Stimulated activated CD4-positive, alpha-beta T cell treated with anti-CD3 and anti-CD28 coated beads, Interleukin-1b, Interleukin-23, amount 100 ng/mL, for 1 hour (primary cell): ENCODE measurements at places on chromosomes 5 and 9.

DNA sequence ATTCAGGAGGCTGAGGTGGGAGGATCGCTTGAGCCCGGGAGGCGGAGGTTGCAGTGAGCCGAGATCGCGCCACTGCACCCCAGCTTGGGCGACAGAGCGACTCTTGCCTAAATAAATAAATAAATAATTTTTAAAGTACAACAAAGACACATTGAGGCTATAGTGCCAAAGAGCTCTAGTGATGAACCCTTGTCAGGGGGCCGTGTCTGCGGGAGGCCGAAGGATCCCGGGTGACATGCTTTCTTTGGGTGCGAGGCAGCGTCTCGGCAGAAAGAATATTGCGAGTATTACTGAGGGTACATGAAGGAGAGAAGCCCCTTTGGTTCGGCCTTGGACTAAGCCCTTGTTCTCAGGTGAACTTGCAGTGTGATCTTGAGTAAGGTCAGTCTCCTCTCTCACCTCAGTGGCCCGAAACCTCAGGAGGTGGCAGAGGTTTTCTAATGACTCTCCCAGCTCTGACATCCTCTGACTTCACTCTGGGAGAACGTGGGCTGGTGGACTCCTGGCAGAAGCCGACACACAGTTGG lies 397 bp upstream of the RECK start:
- DNase-seq: no peak

- DNase-seq: no peak
Observed at GRCh38 chr9:16314476-16314875, 556.0 kb downstream of the BNC2 start.

DNA sequence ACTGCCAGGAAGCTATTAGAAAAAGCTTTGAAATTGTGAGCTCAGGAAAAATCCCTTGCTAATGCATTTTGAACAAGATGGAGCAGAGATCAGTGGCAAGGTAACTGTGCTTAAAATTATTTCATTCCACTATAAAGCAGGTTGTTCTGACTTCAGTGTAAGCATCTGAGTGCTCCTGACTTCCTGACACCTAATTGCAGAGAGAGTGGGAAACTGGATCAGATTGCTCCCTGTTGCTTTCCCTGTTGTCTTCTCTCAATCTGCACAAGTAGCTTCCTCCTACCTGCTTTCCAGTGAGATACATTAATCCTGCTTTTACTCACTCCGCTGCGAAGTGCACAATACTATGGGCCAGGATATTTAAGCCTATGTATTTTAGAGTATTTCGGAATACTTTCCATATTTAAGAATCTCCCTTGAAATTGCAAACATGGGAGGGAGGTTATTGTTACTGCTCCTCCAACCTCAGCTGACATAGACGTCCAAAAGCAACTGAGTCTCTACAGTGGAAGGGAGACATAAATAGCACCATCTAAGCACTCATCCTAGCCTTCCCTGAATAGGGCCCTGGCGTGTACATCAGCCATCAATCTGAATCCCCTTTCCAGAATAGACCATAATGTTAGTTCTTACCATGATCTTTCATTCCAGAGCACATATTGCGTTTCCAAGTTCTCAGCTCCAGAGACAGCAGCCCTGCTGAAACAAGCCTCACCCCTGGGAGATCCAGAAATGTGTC lies 178.8 kb downstream of the PAM start:
- no peak for DNase-seq

GRCh38 chr5:159782197-159782994 lies 133.9 kb upstream of the ADRA1B start:
- DNase-seq: no peak

GRCh38 chr9:20683351-20684034 lies 566 bp upstream of the FOCAD start:
- no peak for DNase-seq

DNA sequence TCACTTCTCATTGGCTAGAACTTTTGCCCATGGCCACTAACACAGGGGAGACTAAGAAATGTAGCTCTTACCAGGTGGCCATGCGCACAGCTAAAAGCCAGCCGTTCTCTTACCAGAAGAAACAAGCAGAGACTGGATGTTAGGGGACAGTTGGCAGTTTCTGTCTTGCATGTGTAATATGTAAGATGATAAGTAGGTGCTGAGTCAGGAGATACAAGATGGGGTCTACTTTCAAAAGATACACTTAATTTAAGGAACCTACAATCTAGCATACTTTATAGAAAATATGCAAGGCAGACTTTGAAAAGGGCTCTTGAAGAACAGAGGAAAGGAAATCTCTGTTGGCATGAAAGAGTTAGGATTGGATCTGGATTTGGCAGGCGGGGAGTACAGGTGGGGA lies 244.5 kb downstream of the ZSWIM6 start:
- DNase-seq: no peak

- no peak for DNase-seq
Observed at GRCh38 chr9:92728831-92729734, 35.5 kb downstream of the BICD2 start.

DNA sequence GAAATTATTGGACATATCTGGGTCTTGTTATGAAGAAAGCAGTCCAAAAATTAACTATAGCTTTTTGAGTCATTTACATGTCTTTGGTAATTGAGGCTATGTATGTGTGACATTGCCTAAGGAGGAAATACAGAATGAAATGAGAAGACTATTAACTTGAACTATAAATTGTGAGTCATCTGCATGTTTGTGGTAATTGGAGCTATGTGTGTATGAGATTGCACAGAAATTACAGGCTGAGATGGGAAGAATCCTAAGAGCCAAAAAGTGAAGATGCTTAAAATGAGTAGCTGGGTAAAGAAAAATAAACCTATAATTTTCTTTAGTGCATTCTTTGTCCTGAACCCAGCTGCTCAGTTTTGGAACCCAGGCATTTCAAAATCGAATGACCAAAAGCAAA lies 747.6 kb upstream of the EDIL3 start:
- no peak for DNase-seq

DNA sequence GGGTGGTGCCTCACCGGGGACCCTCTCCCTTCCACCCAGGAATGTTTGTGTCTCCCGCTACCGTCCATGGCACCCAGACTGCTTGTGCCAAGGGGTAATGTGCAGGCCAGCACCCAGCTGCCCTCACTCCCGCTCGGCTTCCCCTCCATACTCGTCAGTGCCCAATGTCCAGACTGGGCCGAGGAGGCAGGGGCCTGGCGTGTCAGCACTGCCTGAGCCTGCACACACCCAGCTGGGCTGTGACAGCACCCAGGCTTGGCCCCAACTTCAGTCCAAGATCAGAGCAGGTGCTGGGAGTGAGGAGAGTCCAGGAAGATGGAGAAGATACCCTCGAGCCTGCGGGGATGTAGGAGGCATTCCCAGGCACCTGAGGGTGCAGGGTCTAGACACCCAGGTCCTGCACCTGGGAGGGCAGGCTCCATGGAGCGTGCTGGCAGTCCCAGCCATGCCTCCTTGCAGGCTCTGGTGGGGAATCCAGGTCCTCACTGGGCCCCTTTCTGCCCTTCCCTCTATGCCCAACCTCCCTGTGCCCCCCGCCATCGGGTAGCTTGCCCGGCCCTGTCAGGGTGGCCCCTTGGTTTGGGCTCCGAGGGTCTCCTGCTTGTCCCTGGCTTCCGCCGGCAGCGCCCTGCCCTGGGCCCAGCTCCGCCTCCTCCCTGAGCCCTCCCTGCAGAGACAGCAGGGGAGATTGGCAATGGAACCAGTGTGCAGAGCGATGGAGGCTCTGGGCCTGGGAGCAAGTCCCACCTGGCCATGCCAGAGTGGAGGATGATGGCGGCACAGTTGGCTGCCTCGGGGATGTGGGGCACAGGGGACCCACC lies 250.8 kb upstream of the EDIL3 start:
- no peak for DNase-seq

DNA sequence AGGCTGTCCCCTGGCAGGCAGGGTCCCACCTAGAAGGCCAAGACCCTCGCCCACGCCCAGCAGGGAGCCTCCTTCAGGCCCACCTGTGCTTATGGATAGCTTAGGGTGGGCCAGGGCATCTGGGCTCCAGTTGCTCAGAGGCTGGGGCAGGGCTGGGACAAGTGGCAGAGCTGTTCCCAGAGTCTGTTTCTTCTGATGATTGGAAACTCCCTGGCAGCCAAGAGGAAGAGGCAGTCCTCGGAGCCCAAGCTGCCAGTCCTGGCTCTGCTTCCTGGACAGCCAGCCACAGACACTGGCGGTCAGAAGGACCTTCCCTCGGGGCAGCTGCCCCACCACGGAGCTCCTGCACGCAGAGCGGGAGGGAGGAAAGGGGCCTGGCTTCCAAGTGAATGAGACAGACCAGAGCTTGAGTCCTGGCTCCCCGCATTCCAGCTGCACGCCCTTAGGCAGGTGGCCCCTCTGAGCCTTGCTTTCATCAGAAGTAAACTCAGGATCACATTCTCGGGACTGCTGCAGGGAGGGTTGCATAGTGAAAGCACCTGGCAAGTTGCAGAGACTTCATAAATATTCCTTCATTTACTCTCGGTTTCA lies 37.9 kb upstream of the GABRP start:
- DNase-seq: no peak

DNA sequence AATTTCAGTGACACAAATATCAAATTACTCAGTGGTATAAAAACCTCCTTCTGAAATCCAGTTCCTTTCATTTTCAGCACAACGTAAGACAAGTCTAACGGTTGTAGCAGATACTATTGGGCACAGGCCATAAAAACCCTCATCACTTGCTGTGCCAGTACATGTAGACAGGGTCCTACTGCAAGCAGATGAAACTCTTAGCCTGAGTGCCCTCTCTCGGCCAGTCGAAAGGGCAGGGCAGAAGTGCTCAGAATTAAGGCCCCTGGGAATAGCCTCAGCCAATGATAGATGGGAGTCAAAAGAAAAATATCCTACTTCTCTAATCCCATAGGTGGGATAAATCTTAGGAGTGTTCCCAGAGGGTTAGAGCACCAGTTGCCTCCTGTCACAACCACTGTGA lies 168.5 kb upstream of the FER start:
- no peak for DNase-seq

DNA sequence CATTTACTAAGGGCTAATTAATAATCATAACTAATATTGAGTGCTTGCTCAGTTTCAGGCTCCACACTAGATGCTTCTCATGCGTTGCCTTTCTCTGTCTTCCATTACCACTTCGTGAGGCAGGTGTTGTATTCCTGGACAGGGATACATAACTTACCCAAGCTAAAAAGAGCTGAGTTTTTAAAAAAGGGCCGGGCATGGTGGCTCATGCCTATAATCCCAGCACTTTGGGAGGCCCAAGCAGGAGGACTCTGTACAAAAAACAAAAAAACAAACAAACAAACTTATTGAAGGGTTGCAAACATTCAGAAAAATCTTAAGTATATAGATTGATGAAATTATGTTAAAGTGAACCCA lies 12.1 kb upstream of the ANKRD33B start:
- DNase-seq: no peak

DNA sequence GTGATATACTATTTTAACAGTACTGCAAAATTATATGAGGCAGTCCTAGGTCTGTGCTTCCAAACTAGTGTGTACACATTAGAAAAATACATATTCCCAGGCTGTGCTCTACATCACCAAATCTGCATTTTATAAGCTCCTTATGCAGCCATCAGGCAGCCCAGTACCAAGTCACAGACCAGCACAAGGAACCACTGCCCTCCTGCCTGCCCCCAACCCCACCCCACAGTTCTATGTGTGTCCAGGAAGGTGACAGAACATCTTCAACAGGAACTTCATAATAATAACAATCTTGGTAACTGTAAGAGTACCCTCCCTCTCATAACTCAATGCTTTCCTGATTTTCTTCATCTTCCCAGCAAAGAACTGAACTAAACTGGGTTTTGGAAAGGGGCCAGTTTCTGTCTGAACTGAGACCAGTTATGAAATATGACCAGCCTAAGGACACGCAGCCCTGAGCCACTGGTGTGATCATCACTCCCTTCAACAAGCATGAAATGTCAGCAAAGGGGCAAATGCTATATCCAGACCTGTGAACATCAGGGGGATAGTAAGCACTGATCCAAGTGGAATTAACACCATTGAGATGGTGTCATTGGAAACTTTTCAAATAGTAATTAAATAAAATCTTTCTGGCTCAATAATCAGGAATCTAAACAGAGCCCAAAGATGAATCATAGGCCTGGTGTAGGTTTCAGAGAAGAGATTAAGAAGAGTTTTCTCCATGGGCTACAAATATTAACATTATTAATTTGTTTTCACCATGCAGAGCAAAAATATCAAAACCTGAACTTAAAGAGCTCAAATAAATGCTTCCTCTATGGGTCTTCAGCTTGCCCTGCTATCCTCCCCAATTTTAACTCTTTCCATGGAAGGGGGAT lies 82.1 kb downstream of the DPYSL3 start:
- no peak for DNase-seq

DNA sequence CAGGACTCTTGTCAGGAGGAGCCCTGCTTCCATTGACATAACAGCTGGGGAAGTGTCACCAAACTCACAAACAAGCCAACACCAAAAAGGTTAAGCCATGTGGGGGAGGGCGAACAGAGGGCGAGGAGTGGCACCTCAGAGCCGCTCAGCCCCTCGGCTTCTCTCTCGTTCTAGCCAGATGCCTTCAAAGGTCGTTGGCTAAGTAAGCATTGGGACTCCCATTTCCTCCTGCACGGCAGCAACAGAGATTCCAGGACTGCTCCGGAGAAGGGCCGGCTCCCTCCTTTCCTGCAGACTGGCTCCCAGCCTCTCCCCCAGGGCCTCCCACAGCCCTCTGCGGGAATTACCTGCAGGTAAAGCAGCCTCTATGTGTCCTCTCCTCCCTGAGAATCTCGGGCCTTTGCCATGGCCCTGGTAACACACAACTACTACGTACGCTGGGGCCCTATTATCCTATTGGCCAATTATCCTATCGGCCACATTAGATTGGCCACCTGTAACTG lies 52.1 kb upstream of the RNU6ATAC start:
- DNase-seq: no peak

DNA sequence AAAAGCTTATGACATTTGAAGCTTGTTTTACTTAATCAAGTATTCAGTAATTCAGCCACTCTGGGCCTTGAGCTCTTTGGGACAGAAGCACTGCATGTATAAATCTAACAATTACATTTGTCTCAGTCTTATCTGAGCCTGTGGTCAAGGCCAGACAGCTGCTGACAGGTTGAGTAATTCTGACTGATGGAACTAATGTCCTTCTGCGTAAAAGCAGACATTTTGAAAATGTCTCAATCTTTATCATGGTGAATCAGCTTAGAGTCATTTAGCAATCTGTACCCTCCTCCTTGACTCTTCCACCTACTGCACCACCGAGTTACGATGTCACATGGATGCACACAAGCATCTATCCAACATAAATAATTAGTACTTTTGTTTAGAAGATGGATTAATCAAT lies 400.0 kb downstream of the ARRDC3 start:
- DNase-seq: no peak

- DNase-seq: no peak
Observed at GRCh38 chr5:112356178-112356956, 62.7 kb downstream of the EPB41L4A start.

DNA sequence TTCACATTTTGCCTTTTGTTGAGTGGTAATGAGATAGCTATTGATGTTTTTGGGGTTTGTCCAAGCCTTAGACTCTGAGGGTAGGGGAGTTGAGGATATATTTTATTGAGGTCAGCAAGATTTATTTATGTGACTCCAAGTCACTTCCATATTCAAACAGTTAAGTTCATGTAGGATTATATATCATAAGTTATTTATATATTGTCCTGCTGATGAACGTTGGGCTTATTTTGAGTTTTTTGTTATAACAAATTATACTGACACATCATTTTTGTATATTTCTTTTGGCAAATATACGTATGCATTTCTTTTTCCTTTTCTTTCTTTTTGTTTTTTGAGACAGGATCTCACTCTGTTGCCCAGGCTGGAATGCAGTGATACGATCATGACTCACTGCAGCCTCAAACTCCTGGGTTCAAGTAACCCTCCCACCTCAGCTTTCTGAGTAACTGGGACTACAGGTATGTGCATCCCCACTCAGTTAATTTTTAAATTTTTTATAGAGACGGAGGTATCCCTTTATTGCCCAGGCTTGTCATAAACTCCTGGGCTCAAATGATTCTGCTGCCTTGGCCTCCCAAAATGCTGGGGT lies 23.5 kb upstream of the IL12B start:
- no peak for DNase-seq
